GM12892 (cell line): ENCODE measurements at places on chromosomes 16 and 17.

DNA sequence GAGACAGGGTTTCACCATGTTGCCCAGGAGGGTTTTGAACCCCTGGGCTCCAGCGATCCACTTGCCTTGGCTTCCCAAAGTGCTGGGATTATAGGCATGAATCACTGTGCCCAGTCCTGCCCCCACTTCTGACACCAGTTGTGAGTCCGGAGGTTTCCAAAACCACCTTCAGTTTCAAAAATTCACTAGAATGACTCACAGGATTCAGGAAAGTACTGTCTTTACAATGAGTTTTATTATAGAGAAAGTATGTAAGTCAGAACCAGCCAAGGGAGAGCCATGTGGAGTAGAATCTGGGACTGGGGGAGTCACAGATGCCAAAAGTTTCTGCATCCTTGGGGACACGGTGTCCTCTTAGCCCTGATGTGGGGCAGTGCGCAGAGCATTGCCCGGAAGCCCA lies 55.1 kb downstream of the PLD6 start:
- DNase-seq, result no peak

DNA sequence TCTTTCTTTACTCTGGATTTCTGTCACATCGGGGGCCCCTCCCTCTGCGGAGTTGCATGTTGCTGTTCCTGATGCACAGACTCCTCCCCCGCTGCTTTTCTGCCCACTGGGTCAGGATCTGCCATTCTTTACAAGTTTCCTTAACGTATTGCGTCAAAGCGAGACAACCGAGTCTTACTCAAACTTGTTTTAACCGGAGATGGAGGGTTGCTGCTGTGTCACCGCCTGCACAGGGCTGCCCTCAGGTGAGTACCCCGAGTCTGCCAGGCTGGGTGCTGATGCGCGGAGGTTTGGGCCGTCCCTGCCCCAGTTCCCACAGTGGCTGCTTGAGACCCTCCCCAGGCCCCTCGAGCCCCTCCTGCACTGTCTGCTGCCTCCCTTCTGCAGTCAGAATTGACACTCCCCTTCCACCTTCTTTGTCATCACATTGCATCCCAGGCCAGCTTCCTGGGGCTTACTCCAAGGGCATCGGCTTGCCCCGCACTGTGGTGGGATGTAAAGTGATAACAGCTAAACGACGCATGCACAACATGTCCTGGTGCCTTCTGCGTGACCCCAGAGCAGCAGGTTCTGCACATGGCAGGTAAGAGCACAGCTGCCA lies 19.3 kb downstream of the CARHSP1 start:
- no peak for DNase-seq

DNA sequence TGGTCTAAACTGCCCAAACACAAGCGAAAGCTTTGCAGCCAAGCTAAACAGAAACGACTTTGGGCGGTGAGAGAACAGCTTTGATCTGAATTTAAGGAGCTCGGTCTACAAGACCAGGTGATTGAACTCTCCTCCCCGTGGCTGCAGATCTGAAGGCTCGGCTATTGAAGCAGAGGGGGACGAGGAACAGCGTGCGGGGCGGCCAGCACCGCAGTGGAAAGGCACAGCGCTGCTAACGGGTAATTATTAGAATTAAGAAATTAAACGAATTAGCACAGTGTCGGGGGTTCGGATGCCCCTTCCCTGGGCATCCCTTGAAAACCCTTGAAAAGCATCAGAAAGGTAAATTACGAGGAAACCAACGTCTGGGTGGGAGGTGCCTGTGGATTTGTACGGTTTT lies 431 bp downstream of the TEKT3 start:
- DNase-seq, result no peak

DNA sequence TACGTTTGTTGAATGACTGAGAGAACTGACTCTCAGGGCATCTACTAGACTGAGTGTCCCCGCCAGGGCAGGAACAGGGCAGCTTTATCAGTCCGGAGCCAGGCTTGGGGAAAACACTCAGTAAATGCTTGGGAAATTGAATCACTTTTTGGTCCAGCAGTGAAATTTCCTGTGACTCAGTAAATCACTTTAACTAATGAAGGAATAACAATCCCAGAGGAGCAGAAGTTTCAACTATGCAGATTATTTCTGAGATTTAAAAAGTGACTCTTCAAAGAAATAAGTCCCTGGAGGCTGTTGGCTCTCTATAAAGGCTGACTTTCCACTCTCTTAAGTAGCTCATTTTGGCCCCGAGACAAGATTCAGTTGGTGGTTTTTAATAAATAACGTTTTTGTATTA lies 101.8 kb downstream of the FOXL1 start:
- no peak for DNase-seq

DNA sequence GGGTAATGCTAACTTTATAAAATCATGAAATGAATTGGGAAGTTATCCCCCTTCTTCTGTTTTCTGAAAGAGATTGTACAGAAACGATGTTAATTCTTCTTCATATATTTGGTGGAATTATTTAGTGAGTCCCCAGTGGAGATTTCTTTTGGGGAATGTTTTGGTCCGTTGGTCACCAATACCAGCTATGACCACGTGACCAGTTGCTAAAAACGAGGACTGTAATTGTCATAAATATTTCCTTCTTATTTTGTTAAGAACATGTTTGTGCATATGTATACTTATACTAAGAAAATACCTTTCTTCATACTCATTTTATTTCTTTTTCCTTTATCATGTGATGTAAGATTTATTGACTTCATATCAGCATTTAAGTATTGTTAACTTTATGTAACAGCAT lies 10.3 kb upstream of the DYNLRB2 start:
- DNase-seq, result no peak

- DNase-seq, result no peak
These were observed 24.9 kb downstream of the KIAA0513 start for GRCh38 chr16:85052536-85052935.

- DNase-seq, result no peak
These were observed 46.5 kb downstream of the MAPT start for GRCh38 chr17:45940826-45941225.

DNA sequence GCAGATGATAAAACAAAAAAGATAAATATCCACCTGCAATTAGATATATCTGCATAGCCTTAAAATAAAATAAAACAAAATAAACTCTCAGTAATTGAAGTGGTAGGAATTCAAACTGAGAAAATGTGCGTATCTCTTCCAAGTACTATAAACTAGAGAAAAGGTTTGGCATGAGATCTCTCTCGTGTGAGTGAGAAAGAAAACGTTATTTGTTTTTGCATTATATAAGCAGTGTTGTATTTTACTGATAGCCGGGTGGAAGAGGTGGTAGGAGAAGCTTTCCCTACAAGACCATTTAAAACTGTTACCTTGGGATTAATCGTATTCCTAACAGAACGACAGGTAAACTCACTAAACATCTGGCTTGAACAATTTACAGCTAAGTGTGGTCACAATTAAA lies 15.6 kb downstream of the CDH8 start:
- no peak for DNase-seq

DNA sequence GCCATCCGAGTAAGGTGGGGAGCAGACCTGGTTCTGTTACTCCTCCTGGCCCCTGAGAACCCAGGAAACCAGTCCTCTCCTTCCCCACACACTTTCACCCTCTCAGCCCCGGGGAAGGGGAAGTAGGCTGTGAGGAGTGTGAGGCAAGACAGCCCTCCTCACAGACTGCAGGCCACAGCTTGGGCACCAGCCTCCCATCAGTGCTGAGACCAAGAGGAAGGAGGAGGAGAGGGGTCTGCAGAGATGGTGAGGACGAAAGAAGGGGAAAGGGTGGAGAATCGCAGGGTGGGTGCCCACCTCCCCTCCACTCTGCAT lies 7.0 kb downstream of the G6PC3 start:
- DNase-seq, result no peak

- no peak for DNase-seq
These were observed 19.9 kb upstream of the NAGS start for GRCh38 chr17:43984521-43984920.

DNA sequence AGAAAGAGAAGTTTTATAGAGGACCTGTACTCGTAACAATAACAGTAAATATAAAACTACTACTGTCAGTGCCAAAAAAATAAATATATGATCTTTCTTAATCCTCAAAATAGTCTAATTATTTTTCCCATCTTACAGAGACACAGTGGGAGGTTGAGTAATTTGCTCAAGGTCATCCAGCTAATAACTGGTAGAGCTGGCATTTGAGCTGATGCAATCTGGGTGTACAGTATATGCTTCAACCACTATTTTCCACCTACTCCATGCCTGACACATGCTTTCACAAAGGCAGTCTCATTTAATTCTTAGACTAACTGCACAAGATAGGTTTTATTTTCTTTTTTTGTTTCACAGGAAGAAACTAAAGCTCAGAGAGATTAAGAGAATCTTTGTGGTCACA lies 33.6 kb downstream of the PIGL start:
- DNase-seq, result no peak

- DNase-seq, result no peak
These were observed 70.7 kb downstream of the OMG start for GRCh38 chr17:31226373-31226772.

DNA sequence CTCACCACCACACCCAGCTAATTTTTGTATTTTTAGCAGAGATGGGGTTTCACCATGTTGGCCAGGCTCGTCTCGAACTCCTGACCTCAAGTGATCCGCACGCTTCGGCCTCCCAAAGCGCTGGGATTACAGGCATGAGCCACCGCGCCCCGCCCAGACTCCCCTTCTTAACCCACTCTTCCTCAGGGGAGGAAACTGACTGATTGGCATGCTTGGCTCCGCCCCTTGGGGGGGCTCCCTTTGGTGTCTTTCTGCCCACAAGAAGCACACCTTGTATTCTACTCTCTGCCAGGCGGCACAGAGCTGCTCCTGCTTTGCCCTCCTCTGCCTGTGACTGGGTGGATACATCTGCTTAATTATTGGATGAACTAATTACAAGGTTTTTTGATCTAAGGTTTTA lies 4.7 kb upstream of the ASGR2 start:
- no peak for DNase-seq

- no peak for DNase-seq
These were observed 56.3 kb downstream of the XYLT1 start for GRCh38 chr16:17414421-17414820.

GRCh38 chr16:22075043-22075757 lies 17.1 kb upstream of the VWA3A start:
- no peak for DNase-seq

- no peak for DNase-seq
These were observed 339.9 kb downstream of the SOX9 start for GRCh38 chr17:72460711-72461110.

DNA sequence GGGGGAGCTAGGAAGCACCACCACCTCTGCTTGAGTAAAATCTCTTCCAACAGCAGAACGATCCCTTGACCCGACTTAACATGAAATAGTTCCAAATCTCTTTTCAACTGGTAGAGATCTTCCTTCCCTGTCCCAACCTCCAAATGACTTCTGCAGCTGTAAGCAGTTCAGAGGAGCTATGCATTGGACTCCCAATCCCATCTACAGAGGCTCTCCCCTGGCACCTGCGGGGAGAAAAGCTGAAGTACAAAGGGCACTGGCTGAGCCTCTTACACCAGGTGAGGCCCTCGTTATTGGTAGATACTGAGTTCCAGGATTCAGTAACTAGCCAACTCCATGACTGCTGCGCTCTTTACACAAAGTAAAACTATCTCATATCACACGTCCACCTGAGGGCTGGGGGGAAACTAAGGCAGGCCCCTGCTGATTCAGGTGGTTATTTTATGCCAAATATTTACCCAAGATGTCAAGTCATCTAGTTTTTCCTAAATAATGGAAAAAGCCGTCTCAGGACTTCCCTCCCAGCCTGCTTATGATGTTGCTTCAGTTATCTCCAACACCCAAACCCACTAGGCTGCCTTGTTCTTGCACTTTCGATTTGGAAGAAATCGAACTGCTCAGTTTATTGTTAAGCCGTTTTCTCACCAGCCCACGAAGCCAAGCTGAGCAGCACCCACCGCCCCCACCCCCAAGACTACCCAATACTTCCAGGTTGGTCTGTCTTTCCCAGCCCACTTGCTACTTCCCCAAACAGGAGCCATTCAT lies 3.2 kb downstream of the ACTG1 start:
- no peak for DNase-seq

DNA sequence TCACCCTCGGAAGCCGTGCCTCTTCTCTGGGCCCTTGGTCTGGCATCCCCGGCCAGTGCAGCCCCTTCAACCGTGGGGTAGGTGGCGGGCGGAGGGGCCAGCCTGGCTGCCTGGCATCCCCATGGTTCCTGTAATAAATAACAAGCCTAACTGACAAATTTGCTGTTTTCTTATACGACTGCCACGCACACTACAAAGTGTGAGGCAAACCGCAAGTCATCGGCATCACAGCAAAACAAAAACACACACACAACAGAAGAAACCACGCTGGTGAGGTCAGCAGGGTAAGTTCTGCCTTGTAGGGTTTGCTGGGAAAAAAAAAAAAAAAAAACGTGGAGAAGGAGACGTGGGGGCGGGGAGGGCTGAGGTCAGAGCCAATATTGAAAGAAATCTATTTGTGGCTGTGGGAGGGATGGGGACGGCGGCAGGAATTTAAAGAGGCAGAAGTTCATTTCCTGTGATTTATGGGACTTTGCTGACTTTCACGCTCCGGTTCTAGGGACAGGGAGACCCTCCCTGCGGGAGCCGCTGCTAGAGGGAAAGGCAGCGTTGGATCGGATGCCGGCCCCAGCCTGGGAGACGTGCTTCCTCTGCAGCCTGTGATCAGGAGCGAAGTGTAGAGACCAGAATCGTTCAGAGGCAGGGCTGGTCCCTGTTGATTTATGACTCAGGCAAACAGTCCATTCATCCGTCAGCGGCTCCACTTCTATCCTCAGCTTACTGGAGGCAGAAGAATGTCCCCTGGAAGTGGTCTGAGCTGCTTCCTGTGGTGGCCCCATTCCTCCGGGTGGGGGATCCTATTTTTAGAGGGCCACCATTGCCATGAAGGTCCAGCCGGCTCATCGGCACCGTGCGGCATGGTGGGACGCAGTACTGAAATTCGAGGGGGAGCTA lies 162.8 kb downstream of the FOXL1 start:
- no peak for DNase-seq

GRCh38 chr17:2716649-2717048 lies 5.1 kb upstream of the CLUH start:
- DNase-seq, result no peak

DNA sequence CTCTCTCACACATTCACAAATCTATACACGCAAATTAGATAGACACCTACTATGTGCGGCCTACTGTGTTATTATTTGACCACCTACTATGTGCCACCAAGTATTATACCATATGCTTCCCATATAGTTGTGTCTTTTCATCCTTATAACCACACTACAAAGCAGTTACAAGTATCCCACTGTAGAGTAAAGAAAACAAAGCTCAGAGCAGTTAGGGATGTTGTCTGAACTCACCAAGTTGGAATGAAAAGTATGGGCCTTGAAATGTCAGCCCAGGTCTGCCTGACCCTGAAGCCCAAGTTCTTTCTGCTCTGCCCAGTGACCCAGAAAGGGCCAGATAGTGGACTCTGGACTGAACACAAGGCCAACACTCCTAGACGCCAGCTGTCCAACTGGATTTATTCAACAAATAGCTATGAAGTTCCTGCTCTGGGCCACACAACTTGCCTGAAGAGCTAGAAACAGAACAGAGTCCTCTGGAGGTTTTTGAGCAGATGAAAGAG lies 8.5 kb downstream of the KRT37 start:
- no peak for DNase-seq

GRCh38 chr17:37067555-37068111 lies 118.9 kb downstream of the AATF start:
- DNase-seq, result no peak
